ENCODE measurements at places on chromosomes 5 and 9.

DNA sequence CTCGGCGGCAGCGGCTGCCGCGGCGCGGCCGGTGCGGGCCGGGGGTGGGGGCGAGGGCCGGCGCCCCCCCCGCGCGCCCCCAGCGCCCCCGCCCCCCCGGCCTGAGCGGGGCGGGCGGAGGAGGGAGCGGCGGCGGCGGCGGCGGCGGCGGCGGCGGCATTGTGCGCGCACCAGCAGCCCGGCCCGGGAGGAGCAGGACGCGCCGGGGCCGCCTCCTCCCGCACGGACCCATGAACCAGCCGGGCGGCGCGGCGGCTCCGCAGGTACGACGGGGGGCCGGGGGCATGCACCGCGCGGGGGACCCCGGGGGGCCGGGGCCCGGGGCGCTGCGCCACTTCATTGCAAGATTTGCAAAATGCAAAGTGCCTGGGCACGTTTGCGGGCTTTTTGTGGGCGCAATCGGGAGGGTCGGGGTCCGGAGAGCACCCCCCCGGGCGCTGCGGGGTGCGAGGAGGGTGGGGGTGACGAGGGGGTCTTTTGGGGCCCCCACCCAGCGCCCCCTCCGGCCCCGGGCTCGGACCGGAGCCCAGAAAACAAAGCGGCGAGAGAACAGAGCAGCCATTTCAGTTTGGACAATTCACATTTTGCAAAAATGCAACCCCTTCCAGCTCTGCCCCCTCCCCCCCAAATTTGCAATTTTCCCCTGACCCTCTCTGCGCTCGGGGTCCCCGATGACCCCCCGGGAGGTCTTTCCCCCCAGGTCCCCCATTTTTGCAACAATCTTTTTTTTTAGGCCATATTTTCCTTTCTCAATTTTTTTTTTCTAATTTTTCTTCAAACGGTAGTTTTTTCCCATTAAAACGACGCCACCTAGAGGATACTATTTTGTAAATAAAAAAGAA, at the start of gene ZNF618:
TSS of gene ZNF618 (plus strand) at position 159 of the 842 bp plus-strand sequence. CDS start at position 231, 72 bp downstream.
- DNase-seq, result no peak

DNA sequence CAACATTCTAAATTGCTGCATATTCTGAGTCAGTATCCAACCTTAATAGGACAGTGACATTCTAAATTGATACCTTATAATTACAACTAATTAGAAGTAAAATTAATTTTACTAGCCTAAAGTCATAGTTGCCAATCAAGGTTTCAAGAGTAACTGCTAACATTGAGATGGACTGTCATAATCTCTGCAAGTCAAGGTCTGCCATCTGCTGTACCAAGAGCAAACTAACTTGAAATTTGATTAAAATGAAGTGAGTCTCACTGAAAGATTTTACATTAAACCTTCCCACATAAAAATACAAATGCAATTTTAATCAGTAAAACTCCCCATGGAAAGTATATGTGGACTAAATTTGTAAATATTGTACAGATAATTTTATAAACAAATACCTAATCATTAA, 235.3 kb downstream of the PRDM9 start:
- no peak for DNase-seq

- DNase-seq, result no peak
These were observed 309.6 kb downstream of the MLLT3 start for GRCh38 chr9:20312732-20313131.

DNA sequence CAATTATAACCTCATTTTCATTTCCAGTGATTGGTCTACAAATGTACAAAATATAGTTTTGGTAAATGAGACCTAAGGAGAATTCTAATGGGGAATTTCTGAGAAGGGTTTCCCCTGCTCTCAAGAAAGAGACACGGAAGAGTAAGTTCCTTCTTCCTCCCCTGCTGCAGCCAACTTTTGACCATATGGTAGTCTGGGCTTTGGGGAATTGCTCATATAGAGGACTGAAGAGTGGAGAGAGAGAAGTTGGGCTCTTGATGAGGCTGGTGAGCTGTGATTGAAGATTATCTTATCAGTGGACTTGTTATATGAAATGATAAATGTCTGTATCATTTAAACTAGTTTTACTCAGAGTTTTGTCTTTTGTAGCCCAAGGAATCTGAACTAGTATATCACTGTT, 4.3 kb upstream of the LNPEP start:
- DNase-seq, result no peak

DNA sequence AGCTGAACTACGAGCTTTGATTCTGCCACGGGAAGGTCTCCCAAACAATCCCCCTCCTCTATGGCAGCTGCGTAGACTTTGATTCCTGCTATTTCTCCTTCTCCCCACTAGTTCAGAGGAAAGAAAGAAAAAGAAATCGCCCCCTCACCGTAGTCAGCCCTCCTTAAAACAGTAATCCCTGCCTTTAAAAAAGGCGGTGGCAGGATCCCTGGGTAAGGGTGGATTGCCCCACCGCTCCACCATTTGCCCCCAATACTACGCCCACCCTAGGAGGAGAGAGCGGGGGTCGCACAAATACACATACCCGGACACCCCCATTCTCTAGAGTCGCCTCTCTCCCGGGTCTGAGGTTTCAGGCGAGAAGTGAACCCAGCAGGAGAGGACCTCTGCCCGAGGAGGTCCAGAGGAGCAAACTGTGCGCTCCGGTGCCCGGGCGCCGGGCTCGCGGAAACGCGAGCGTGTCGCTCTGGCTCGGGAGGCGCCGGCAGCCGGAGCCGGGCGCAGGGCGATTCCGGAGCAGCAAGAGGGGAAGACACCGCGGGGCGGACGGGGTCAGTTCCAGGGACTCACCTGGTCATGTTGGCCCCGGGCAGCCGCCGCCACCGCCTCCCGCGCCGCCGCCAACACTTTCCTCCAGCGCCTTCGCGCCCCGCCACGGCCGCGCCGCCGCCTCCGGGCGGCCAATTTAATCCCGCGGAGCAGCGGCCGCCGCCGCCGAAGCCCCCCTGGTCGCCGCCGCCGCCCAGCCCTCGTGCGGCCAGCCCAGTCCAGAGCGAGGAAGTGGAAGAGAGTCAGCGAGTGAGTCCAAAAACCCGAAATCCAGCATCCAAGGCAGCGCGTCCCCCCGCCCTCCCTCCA, 1057.7 kb upstream of the DMAC1 start:
- DNase-seq, result no peak

- no peak for DNase-seq
These were observed 932.9 kb upstream of the DMAC1 start for GRCh38 chr9:8732367-8733075.

DNA sequence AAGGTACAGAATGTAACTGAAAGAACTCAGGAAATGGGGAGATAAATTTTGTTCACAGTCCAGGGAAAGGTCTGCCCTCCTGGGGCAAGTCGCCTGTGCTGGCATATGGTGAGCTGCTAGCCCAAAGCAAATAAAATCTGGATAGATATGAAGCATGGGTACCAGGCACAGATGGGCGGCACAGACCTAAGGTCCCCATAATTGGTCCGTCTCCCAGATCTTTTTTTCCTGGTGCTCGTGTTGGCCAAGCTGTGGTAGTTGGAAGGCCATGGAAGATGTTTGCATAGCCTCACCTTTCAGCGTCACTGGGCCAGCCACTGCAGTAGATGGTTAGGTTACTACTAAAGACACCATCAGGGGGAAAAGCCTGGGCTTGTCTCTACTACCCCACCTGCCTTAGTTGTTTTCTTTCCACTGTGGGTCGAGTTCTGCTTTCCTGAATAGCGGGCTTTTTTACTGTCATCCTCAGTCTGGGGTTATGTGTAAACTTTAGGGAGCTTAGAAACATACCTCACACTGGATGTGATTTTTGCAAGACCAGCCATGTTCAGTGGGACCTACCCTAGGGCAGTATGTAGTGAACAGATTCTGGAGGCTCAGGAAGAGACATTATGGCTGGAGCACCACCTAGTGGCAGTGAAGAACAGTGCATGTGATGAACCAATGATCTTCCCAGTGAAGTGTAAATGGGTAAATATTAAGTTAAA, 24.2 kb upstream of the GLRX start:
- DNase-seq, result peak; percentile 51

- DNase-seq, result no peak
These were observed 1716.4 kb downstream of the EFNA5 start for GRCh38 chr5:105954341-105954740.

DNA sequence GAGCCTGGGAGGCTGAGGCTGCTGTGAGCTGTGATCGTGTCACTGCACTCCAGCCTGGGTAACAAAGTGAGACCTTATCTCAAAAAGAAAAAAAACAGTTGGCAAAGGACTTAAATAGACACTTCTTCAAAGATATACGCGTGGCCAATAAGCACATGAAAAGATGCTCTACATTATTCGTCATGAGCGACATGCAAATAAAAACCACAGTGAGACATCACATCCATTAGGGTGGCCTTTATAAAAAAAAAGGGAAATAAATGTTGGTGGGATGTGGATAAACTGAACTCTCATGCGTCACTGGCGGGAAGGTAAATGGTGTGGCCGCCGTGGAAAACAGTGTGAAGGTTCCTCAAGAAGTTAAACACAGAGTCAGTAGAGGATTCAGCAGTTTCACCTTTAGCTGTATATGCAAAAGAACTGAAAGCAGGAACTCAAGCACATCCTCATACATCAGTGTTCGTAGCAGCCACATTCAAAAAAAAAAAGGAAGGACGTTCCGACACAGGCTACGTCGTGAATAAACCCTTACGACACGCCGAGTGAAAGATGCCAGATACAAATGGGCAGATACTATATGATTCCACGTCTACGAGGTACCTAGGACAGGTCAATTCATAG, 24.5 kb upstream of the NRARP start:
- DNase-seq, result no peak

GRCh38 chr5:146548781-146549449, 32.9 kb upstream of the GPR151 start:
- no peak for DNase-seq

DNA sequence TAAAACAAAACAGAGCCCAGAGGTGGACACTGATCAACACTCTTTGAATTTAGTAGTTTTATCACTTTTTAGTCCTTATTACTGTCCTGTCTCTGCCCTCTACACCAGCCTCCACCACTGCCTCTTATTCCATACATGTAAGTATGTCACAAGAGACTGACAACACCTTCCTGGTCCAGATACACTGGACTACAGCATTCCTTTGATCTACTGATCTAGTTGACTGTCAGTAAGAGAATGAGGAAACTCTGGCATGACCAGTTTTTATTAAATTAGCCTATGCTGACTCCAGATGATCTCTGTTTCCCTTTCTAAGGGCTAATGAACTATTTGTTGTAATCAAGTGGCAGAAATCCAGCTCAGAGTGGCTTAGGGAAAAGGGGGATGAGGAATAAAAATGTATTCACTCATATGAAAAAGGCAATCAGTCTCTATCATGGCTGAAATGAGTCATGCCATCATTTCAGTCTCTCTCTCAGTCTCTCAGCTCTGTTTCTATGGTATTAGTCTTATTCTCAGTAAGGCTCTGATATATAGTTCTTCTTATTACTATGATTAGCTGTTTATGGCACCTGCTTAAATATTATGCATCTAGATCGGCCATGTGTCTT, 5.5 kb downstream of the ARHGEF37 start:
- DNase-seq, result no peak

GRCh38 chr5:1380011-1380817, 35.3 kb upstream of the CLPTM1L start:
- DNase-seq, result peak; percentile 14

DNA sequence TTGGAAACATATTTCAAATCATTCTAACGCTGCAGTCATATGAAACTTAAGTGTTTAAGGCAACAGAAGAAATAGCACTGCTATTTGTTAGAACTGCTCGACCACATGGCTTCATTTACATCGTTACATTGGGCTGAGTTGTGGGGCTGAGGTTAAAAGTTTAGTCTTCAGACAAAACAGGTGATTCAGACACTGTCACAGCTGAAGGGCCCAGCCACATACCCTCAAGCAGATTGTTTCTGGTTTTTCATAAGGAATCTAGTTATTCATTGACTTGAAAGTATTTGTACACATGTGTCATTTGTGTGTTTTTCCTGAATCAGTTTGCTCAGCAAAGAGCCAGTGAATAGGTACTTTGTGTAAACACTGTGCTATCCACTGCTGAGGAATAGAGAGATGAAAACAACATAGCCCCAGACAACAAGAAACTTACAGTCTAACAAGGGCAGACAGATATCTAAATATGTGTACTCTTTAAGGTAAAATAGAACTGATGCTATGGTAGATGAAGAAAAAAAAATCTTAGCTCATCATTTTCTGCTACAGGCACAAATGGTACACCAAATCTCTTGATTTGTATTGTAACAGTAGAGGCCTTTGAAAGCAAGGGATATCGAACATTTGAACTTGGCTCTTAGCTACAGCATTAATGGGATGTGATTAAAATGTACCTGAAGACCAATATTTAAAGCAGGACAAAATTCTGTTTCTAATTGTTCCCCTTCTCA, 357.6 kb upstream of the RPS23 start:
- DNase-seq, result no peak

- DNase-seq, result no peak
These were observed 708 bp downstream of the SPOUT1 start for GRCh38 chr9:128828719-128829452.

GRCh38 chr5:73204332-73204731, 31.3 kb downstream of the TMEM174 start:
- DNase-seq, result no peak

All from stimulated activated CD8-positive, alpha-beta memory T cell treated with anti-CD3 and anti-CD28 coated beads, Interleukin-15, amount 100 ng/mL, for 1 hour (primary cell).